CD4-positive, alpha-beta T cell treated with Interleukin-21 for 1 hour (primary cell): ENCODE measurements at places on chromosomes 3 and 15.

DNA sequence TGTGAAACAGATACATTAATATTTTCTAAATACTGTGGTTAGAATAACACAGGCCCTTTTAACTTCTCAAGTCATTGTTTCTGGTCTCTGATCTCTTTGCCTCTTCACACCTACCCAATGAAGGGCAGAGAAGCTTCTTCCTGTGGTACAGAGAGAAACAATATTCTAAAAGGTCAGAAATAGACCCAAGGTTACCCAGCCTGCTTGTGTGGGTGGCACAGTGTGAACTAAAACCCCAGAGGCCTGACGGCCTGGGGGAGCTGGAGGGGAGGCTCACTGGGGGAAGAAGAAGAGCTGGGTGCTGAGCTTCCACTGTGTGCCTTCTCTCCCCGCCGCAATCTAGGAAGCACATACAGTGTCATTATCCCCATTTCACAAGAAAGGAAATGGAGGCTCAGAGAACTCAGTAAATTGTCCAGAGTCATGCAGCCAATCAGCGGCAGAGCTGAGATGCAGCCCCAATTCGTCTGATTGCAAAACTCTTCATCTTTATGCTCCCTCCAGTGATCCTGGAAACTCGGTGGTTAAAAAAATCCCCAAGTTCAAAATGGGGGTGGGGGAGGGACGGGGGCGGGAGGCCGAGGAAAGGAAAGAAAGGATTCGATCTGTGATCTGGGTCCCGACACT lies 64.1 kb upstream of the HEG1 start:
- DNase-seq: peak; percentile 36

- DNase-seq: no peak
Observed at GRCh38 chr15:72737061-72737460, 46.5 kb downstream of the ADPGK start.

DNA sequence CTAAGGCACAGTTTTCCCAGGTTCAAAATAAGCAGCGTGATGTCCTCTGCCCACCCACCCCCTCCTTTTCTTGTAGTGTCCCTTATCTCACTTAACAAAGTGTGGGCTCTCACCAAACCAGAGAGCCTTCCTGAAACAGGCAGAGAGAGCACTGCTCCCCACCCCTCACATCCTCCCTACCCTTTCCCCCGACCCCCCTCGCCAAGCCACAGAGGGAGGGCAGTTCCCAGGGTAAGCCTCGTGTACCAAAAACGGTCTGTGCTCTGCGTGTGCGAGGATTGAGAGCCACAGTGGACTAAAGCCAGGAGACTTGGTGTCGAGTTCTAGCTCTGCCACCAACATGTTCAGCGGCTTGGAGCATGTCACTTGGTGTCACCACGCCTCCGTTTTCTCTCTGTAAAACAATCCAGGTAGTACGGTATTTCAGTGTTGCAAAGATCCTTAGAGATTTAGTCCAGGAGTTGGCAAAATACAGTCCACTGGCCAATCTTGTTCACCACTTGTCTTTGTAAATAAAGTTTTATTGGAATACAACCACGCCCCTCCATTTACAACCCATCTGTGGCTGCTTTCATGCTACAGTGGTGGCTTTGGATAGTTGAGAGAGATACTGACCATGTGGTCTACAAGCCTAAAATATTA lies 249.9 kb downstream of the OPA1 start:
- DNase-seq: no peak

DNA sequence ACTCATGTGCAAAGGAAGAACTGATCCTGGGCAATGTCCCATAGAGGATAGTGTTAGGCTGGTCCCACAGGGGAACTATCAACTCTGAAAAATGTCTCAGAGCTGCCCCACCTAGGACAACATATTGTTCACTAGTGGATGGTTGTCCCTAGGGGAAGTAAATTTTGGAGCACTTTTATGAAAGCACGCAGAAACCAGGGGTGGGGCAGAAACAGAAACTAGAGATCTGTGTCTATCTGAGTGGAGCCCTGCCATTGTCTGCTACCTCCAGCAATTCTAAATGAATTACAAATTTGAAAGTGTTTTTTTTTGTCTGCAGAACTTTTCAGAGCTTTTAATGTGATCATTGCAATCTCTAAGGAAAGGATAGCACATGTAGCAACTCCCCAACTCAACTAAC lies 357.1 kb upstream of the PROK2 start:
- no peak for DNase-seq

GRCh38 chr15:35720019-35720418 lies 174.1 kb upstream of the DPH6 start:
- DNase-seq: no peak

DNA sequence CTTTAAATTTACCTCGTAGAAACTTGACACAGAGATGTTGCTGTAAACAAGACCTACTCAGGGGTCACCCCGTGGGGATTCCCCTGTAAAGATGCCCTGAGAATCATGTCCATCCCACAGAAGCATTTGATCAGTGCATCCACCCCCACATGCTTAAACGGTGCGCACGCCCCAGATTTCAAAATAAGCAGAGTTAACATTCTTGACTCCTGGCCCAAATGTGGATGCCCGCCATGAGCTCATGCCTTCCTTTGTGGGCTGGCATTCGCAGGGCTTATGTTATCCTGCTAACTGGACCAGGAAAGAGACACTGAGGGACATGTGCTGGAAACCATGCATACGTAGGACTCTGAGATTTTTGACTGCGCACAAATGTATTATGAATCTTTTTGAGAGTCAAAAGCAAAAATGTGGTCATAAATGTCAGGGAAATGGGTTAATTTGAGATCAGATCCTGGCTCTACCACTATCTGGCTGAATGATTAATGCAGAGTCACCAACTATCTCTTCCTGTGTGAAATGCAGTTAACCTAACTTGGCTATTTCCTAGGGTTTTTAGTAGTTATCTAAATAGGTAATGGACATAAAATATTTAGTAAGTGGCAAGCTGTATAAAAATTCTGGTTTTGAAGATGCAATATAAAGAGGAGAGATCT lies 9.1 kb upstream of the TP63 start:
- DNase-seq: no peak

- no peak for DNase-seq
Observed at GRCh38 chr3:36677331-36678007, 86.9 kb downstream of the DCLK3 start.

- DNase-seq: peak; percentile 81
Observed at GRCh38 chr3:187738331-187739093, 6.8 kb downstream of the BCL6 start.

GRCh38 chr3:99114565-99115291 lies 213.2 kb upstream of the DCBLD2 start:
- no peak for DNase-seq

DNA sequence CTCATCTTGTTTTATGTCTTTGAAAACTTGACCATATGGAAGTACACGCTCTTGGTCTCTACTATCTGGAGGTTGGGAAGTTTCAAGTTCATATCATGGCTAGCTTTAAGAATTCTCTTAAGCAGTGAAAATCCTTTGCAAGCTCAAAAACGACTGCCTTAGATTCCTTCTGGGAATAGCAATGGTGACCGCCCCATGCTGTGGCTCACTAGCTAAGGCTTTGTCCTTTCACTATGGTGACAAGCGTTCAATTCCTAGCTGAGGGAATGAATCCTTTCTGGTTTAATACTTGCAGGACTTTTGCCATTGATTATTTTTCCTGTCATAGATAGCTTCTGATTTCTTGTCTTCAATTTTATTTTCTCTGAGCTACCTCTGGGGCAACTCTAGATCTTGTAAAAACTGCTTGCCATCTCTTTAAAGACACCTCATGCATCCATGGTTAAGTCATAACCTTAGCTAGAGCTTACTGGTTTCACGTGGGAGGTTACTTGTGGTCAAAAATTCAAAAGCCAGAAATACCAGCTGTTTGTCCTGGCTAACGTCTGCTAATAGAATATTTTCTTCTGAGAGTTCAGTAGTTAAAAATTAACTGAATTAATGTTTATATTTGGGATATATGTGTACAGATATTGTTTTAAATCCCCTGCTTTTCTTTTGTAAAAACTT lies 673.4 kb upstream of the CBLB start:
- no peak for DNase-seq

GRCh38 chr15:93432474-93432873 lies 343.5 kb upstream of the RGMA start:
- DNase-seq: no peak

- peak; percentile 72 for DNase-seq
Observed at GRCh38 chr15:34241376-34242330, 16.8 kb downstream of the EMC4 start.

DNA sequence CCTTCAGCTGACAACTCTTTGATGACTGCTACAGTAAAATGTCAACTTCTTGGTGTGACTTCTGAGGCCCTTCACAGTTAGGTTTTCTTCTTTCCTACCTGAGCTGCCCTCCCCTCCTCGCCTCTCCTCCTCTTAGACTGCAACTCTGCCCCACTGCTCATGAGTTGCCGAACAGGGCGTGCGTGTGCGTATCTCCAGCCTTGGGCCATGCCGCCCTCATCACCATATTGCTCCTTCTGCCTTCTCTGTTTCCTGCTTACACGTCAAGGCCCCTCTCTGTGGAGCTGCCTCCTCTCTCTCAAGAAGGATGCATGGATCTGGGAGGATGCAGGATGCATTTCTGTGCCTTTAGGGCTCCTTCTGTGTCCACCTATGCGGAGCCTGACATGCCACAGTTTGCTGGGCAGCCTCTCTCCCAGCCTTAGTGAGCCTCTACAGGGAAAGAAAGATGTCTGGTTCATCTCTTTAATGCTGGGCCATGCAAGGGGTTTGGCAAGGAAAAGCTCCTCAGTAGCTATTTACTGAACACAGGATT lies 205.9 kb downstream of the RPLP1 start:
- no peak for DNase-seq

- DNase-seq: no peak
Observed at GRCh38 chr3:153144071-153144470, 18.0 kb upstream of the RAP2B start.

GRCh38 chr15:76978522-76979330 lies 16.2 kb upstream of the PSTPIP1 start:
- no peak for DNase-seq

GRCh38 chr3:66592927-66593625 lies 92.3 kb upstream of the LRIG1 start:
- no peak for DNase-seq

GRCh38 chr15:79032656-79033055 lies 57.9 kb downstream of the RASGRF1 start:
- no peak for DNase-seq

DNA sequence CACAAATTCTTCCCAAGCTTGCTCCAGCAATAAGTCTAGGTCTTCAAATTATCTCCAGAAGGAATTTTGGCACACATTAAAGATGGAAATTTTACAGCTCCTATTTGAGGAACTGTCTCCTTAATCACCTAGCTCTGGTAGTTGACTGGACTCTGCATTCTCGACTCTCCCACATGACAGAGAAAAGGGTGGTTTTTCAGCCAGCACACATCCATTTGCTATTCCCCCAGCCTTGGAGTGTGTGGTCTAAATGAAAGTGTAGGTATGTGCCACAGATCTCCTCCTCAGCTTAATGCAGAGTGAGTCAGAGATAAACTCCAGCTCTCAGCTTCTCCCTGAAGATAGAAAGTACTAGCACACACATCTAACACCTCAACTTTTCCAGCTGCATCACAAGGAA lies 62.2 kb upstream of the ALCAM start:
- no peak for DNase-seq

DNA sequence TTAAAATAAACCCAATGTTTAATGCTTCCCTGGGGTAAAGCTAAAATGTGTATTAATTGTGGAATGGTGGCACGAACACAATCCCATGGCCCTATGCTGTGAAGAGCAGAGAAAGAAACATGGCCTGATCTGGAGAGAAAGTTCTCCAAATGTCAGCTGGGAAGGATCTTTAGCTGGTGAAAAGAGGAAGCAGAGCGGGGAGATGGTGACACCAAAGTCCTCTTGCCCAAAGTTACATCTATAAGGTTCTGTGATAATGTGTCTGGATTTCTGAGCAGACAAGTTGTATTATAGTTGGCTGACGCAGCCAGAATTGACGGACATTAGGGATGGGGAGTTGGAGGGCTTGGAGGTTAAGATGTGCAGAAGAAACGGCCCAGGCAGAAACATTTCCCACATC lies 196.2 kb downstream of the CHST2 start:
- no peak for DNase-seq

DNA sequence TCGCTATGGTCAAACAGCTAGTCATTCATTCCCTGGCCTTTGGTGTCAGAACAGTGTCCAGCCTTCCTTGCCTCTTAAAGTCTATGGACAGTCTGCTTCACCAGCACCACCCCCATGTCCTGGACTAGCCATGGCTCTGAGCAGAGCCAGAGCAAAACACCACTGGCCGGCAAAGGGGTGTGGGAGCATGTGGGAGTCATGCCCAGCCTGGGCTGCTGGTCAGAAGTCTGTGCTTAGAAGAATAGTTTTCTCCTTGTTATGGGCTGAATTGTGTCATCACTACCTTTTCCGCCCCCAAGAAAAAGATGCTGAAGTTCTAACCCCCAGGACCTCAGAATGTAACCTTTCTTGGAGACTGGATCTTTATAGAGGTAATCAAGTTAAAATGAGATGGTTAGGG lies 132.9 kb upstream of the LPP start:
- DNase-seq: no peak

DNA sequence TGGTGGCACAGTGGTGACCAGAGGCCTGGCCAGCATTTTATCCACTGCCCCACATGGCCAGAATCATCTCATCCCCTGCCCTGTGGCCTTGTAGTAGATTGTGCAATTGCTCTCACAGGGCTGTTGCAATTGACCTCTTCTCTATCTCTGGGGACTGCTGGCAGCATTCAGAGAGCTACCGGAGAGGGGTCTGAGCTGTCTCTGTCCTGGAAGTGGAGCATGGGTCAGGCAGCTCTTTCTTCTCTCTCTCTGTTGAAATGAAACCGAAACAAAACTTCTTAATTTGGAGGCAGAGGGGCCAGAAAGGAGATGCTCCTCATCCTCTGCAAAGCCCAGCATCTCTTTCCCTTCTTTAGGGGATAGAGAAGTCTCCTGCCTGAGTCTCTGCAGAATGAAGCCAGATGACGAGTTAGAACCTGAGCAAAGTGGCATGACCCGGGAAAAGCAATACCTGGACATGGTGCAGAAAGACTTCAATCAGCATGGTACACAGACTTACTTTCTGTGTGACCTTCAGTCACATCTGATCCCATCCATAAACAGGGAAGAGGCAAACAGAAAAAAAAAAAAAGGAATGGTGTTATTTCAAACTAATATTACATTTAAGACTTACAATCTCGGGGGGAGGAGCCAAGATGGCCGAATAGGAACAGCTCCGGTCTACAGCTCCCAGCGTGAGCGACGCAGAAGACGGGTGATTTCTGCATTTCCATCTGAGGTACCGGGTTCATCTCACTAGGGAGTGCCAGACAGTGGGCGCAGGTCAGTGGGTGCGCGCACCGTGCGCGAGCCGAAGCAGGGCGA lies 144.5 kb upstream of the BCL6 start:
- no peak for DNase-seq

- no peak for DNase-seq
Observed at GRCh38 chr3:124582621-124583395, 147.4 kb upstream of the UMPS start.
